ENCODE measurements at places on chromosomes 7 and 10.

GRCh38 chr7:128053023-128053422 lies 21.8 kb upstream of the LRRC4 start:
- no peak for DNase-seq

GRCh38 chr10:50438049-50438936 lies 185.5 kb downstream of the SGMS1 start:
- no peak for DNase-seq

DNA sequence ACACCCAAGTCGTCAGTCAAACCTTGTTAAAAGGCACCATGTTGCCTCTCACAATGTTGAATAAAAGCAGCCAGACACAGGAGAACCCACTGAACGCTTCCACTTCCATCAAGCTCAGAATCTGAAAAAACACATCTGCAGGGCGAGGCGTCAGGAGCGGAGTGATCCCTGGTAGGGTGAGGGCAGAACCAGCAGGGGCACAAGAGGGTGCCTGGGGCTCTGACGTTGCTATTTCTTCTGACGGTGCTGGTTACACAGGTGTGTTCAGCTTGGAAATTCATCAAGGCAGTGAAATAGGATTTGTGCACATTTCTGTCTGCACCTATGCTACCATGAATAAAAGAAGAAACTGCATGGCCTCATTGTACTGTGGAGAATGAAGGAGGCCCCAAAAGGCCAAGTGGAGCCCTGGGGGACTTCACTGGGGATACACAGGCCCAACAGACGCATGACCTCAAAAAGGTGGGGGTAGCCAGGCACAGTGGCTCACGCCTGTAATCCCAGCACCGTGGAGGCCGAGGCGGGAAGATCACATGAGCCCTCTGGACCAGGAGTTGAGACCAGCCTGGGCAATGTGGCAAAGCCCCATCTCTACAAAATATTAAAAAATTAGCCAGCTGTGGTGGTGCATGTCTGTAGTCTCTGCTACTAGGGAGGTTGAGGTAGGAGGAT lies 19.2 kb upstream of the NCAPG2 start:
- DNase-seq = no peak

- no peak for DNase-seq
Observed at GRCh38 chr10:47311932-47312662, 10.2 kb upstream of the GDF2 start.

Measured in GM12864 (cell line).